ENCODE measurements at places on chromosomes 3 and 15.

GRCh38 chr3:525415-525814, 328.9 kb downstream of the CHL1 start:
- DNase-seq = peak; percentile 3

- no peak for DNase-seq
These were observed 627.1 kb downstream of the ROBO1 start for GRCh38 chr3:79140708-79141107.

GRCh38 chr3:166527325-166527724, 690.1 kb upstream of the BCHE start:
- DNase-seq = no peak

DNA sequence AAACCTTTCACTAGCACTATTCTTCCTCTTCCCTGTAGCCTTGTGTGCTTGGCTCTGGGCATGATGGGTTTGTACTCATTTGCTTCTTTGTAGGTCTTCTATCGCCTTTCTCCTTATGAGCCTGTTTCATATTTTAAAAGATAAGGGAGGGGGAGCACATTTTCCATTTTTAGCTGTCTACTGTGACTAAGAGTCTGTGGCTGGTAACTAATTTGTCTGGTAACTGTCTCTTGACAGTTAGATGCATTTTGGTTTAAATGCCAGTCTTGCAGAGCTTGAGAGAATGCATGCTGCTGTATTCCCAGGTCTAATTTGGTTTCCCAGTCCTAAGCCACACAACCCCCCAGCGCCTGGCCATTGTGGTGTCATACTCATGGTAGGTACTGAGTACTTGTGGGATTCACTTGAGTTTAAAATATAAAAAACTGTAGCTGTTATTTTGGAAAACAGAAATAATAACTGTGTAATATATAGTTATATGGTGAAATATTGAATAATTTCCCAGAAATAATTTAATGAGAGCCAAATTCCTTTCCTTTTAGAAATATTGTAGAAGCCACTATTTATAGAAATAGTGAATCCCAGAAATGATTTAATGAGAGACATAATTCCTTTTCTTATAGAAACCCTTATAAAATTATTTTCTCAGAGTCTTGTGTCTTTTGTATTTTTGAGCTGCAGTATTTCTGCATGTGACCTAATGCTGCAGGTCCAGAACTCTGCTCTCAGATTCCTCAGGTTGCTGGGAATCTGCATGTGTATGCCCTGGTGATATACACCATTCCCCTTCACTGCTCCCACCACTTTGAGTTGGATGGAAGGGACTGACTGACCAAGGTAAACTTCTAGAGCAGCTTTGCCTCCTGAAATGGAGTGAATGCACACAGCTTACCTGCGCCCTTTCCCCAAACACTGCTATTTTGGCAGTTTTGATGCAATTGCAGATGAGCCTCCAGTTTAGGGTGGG, 13.9 kb upstream of the GPR171 start:
- no peak for DNase-seq

DNA sequence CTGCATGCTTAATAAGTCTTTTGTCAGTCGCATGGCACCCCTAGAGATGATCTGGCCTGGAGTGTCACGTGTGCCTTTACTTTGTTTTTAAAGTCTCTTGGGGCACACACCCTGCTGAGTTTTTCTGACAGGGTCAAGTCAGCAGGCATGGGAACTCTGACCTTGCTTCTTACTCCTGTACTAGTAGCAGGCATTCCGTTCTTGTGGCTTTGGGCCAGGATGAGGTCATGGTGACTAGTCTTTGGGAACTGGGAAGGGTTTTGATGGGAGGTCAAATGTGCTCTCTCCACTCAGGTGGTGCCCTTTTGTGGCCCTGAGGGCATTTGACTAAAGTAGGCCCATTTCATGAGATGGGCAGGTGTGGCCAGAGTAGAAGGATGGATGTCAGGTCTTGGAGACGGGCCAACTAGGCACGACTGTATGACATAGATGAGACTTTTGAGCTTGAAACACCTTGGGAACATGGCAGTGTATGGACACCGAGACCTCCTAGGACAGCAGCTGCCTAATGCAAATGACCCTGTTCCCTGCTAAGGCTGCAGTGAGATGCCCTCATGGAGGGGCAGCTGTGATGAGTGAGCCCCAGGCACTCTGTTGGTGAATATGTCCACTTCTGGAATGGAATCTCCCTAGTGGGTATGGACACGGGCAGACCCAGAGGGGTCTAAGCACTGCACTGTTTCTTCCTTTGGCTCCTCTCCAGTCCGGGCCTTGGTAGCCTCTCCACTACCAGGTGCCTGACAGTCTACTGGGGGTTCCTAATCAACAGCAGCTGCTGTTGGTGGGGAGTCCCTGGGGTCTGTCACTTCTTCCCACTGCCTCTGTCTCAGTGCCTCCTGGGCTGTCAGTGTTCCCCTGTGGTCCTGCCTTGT, 16.4 kb downstream of the SRPRB start:
- peak; percentile 87 for DNase-seq

DNA sequence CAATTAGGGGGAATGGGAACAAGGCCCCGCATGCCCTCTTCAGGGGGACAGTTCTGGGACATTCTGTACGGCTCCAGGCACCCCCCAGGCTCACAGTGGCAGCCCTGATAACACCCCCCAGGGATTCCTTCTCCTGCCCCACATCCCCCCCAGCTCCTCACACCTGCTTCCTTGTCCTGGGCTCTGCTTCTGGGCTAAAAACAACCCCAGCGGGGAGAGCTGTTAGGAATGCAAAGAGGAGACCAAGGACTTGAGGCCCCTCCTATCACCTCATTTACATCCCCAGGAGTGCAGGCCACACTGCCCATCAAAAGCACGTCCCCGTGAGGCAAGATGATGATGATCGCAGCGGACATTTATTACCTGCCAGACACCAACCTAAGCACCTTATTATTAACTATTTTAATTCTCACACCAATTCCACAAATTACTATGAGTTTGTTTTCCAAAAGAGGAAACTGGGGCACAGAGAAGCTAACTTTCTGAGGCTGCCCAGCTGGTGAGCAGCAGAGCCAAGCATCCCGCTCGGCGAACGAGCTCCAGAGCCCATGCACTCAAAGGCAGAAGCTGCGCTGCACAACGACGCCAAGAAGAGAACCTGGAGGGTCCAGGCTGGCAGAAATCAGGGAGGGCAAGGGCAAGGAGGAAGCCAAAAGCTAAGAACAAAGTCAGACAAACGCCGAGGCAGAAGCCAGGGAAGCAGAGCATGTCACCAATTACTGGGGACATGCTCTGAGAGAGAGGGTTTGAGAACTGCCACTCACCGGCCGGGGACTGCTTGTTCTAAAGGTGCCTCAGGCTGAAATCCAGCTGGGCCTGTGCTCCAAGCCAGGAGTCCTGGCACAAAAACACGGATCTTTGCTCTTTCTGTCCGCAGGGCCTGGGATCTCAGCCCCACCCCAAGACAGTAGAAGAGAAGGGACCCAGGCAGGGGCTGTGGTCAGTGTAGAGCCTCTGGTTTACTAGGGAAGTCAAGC, 76.2 kb upstream of the NSMCE3 start:
- DNase-seq = no peak
